ENCODE measurements at places on chromosomes 3 and 15.

DNA sequence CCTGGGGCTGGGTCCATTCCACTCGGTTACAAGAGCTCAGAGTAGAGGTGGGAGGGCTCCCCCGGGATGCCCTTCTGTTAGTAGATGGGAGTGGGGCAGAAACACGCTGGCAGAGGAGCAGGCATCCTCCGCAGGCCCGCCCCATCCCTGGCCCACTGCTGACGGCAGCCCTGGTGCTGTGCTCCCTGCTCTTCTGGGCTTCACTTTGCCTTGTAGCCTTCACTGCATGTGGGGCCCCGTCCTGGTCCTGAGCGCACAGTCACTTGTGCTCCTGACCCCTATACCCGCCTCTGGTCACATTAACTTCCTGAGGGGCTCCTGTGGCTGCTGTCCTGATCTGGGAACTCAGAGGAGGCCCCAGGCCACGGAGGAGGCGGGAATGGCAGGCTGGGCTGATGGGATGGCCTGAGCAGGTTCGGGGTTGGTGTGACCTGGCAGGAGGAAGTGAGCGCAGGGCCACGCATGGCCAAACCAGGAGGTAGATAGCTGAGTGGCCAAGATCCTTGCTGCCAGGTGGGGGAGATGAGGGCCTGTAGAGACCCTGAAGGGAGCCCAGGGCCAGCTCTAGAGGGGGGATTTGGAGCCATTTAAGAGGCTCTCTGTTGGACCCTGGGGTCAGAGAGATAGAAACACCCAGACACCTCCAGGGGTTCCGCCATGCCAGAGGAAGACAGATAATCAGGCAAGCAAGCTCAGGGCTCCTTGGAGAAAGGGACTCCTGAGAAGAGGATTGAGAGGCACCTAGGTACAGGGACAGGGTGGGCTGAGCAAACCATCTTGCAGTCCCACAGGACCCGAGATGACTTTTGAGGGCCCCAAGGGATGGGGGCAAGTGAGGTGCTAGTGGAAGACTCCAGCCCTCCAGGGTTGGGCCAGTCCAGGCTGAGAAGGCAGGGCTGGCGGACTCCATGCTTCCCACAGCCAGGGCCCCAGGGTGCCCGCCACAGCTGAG is 92.2 kb upstream of the PRR23E start:
- H3K4me3 ChIP-seq, result no peak overlapping the region
- no peak for DNase-seq
- no peaks in the 10 kb centered on the region for H3K36me3 ChIP-seq
- no peaks in the 10 kb centered on the region for H3K4me1 ChIP-seq
- peaks cover under 1% of the 10 kb centered on the region for H3K27me3 ChIP-seq
- no peak overlapping the region for H3K27ac ChIP-seq

GRCh38 chr3:115980709-115981108 is 357.4 kb downstream of the GAP43 start:
- H3K4me1 ChIP-seq, result peaks cover 4% of the 10 kb centered on the region
- no peaks in the 10 kb centered on the region for H3K36me3 ChIP-seq
- DNase-seq, result no peak
- no peak overlapping the region for H3K4me3 ChIP-seq

DNA sequence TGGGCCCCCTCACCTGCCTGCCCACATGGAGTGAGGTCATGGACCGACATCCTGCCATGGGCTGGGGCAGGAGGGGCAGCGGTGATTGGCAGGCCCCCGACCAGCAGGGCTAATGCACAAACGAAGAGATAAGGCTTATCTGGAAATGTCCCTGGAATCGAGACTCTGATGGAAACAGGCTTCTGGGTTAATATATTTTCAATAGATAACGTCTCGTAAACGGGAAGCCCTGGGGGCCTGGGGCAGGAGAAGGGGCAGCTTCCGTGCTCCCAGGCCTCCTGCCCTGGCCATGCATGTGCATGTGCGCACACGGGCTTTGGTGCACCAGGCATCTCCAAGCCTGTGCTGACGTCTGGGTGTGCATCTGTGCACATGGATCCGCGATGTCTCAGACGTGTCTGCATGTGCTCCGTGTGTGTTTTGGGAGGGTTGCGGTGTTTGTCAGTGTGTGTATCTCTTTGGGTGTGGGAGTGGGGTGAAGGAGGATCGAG is 55.1 kb downstream of the DNAJB8 start:
- DNase-seq, result no peak
- H3K27ac ChIP-seq, result no peak overlapping the region
- no peaks in the 10 kb centered on the region for H3K27me3 ChIP-seq
- H3K4me3 ChIP-seq, result no peak overlapping the region
- no peaks in the 10 kb centered on the region for H3K4me1 ChIP-seq

DNA sequence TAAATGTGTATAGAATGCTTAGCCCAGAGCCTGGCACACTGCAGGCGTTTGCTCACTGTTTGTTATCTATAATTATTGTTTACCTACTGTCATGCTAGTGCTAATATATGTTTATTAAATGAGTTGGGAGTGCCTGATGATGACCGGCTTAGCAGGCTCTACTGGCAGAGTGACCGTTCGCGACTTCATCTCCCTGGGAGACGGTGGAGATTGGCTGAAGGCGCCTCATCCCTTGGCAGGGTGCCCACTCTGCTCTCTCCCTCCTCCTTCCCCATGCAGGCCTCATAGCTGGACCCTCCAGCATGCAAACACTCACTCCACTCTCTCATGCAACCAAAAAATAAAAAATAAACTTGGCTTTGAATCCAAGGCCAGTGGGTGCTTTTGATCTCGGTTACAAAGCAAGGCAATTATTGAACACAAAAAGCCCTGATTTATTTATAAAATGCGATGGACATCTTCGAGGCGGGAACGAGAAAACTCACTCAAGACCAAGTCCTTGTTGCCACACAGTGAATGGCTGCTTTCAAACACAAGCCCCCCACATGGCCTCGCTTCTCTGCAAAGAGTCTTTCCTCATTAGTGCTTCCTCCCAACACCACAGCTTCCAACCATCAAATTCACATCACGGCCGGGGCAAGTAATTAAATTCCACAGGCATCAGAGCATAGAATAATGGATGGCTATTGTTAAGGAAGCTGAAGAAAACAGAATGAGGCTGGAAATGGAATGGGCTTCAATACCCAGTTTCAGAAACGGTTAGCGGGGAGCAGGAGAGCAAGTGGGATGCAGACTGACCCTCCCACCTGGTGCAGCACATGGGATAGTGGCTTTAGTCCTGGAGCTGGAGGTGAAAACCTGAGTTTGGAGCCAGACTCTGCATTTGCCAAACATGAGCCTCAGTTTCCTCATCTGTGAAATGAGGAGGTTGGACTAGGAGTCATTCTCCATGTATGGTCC is 135.7 kb upstream of the RAD18 start:
- no peaks in the 10 kb centered on the region for H3K36me3 ChIP-seq
- no peak overlapping the region for H3K4me3 ChIP-seq
- peaks cover 10% of the 10 kb centered on the region for H3K27me3 ChIP-seq
- H3K27ac ChIP-seq, result no peak overlapping the region
- H3K4me1 ChIP-seq, result no peaks in the 10 kb centered on the region

- no peak for DNase-seq
- no peaks in the 10 kb centered on the region for H3K4me1 ChIP-seq
- no peaks in the 10 kb centered on the region for H3K27me3 ChIP-seq
- no peak overlapping the region for H3K4me3 ChIP-seq
- no peak overlapping the region for H3K27ac ChIP-seq
- no peaks in the 10 kb centered on the region for H3K36me3 ChIP-seq
These were observed 94.7 kb upstream of the RNF7 start for GRCh38 chr3:141643391-141643790.

- H3K4me3 ChIP-seq, result peak within 1 kb of the TSS; percentile 90
- peak within 1 kb of the TSS; percentile 99 for H3K27ac ChIP-seq
- peaks cover 54% of the 10 kb centered on the region for H3K4me1 ChIP-seq
- peaks cover 15% of the 10 kb centered on the region for H3K36me3 ChIP-seq
- no peaks in the 10 kb centered on the region for H3K27me3 ChIP-seq
These were observed at the start of gene CDV3 for GRCh38 chr3:133573629-133574194. CDV3 (plus strand) TSS chr3:133573686; CDS start chr3:133574045, 359 bp downstream.

DNA sequence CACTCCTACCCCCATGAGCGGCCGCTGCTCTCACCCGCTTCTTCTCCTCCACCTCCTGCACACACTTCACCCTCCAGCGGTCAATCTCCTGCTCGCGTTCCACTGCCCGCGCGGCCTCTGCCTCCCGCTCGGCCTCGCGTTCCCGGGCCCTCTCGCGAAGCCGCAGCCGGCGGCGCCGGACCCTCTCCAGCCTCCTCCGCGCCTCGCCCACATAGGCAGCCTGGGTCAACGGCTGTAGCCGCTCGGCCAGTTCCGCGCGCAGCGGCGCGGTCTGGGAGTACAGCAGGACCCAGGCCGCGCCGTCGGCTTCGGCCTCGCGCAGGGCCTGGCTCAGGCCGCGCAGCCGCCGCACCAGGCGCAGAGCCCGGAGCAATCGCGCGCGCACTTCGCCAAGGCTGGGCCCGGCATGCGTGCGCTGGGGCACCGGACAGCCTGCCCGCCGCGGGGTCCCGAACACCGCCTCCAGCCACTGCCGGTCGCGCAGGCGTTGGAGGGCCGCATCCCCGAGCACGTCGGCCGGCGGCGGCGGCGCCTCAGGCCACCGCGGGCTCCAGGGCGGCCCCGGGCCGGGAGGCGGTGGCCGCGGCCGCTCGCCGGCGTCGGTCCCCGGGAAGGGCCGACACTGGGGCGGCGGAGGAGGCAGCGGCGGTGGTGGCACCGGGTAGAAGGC is 595 bp downstream of the PDCD7 start:
- peak; percentile 20 for DNase-seq
- peak overlapping the region; percentile 93 for H3K4me3 ChIP-seq
- peaks cover 11% of the 10 kb centered on the region for H3K36me3 ChIP-seq
- H3K27ac ChIP-seq, result peak overlapping the region; percentile 96
- no peaks in the 10 kb centered on the region for H3K27me3 ChIP-seq
- peaks cover 28% of the 10 kb centered on the region for H3K4me1 ChIP-seq

- no peaks in the 10 kb centered on the region for H3K27me3 ChIP-seq
- no peak overlapping the region for H3K4me3 ChIP-seq
- H3K27ac ChIP-seq, result no peak overlapping the region
- H3K36me3 ChIP-seq, result peaks cover 64% of the 10 kb centered on the region
These were observed 85.0 kb upstream of the UBP1 start for GRCh38 chr3:33525232-33525631.

Data from memory B cell (primary cell).